ENCODE measurements at places on chromosomes 6 and 20.

- no peak for DNase-seq
Observed at GRCh38 chr6:155974811-155975323, 519.2 kb upstream of the NOX3 start.

GRCh38 chr20:20407891-20408805 is 40.2 kb downstream of the INSM1 start:
- DNase-seq = peak; percentile 91

DNA sequence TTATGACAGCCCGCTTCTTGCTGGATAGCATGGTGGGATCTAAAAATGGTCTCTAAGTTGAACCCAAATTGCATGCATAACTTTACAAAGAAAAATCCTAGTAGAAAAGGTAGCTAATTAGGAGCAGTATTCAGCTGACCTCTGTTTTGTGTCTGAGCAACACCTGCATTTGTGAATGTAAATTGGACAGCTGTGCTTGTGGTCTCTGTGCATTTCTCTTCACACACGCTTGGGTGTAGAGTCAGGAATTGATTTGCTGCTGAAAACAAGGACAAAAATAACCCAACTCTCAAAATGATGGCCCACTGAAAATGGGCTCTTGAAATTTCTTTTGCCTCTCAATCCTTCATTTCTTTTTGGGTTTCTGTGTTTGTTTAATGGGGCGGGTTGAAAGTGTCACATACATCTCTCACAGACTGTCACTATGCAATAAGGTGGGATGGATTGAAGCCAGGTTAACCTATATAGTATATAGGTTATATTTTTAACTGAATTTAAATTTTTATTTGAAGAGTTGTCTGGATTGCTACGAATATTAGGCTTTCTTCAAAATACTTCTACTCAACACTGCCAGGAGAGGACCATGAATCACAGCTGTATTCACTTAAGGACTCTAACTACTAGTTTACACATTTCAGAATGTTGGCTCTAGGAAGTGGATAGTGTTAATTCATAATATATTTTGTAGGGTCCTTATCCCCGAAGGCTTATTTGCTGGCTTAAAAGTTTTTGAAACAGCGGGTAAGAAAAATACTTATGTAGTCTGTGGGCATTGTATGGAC is 46.5 kb downstream of the SOBP start:
- no peak for DNase-seq

DNA sequence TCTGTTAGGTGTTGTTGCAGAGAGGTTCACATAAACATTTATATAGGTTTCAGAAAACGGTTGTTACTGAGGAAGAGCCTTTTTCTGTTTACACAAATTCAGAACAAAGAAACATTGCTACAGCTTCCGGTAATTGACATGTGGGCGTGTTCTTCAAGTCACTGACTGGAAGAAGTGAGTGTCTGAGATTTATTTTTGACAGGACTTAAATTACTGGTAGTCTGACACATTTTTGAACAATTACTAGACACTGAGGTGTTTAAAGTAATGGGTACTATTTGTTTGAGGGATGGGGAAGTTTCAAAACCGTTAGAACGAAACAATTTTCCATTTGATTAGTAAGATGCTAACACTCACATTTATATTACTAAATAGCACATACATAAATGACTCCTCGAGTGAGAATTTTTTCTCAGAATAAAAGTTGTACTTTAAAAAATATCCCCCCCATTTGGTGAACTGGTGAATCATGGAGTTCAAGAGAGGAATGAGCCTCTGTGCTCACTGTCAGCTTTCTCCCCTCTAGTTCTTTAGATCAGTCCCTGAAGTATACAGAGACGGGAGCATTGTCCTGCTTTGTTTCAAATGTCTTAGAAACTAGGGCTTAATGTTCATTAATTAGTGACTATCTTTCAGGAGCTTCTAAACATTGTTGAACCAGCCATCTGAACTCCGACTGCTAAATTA is 98.7 kb downstream of the TSHZ2 start:
- no peak for DNase-seq

All from NCI-H446 treated with DMSO at 0.1 percent for 48 hours (cell line).